ENCODE measurements at places on chromosomes 6 and 20. TPM values are rescaled to one million over a fixed set of nuclear protein-coding genes. Genes with fewer than 3 reads are reported as not detected.

HDGFL1 gene
- not detected for total RNA-seq

EDN3 gene
- 9.7 TPM for total RNA-seq

DNA sequence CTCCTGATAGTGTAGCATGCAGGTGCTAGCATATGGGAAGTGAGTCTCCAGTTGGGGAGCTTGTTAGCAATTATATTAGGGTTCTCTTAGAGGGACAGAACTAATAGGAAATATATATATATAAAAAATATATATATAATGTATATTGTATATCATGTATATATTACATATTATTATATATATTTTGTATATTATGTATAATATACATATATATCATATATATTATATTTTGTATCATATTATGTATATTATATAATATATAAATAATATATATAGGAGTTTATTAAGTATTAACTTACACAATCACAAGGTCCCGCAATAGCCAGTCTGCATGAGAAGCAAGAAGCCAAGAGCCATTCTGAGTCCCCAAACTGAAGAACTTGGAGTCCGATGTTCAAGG is 84.2 kb downstream of the CDYL start:
- ATAC-seq = no peak

GRCh38 chr6:169312658-169313346 is 59.2 kb upstream of the THBS2 start:
- no peak for ATAC-seq

GRCh38 chr6:26197933-26198721 is 110.9 kb downstream of the HFE start:
- ATAC-seq = no peak

DNA sequence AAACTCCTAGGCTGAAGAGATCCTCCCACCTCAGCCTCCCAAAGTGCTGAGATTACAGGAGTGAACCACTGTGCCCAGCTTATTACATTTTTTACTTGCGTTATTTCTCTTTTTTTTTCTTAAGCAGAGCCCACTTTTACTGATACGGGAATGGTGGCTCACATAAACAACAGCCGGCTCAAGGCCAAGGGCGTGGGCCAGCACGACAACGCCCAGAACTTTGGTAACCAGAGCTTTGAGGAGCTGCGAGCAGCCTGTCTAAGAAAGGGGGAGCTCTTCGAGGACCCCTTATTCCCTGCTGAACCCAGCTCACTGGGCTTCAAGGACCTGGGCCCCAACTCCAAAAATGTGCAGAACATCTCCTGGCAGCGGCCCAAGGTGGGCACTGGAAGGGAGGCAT is 10.5 kb downstream of the CAPN11 start:
- no peak for ATAC-seq

CCM2L gene
- 9.3 TPM for total RNA-seq

- no peak for ATAC-seq
Observed at GRCh38 chr6:163634211-163635171, 220.0 kb downstream of the QKI start.

IP6K3 gene
- total RNA-seq = 5.5 TPM

DNA sequence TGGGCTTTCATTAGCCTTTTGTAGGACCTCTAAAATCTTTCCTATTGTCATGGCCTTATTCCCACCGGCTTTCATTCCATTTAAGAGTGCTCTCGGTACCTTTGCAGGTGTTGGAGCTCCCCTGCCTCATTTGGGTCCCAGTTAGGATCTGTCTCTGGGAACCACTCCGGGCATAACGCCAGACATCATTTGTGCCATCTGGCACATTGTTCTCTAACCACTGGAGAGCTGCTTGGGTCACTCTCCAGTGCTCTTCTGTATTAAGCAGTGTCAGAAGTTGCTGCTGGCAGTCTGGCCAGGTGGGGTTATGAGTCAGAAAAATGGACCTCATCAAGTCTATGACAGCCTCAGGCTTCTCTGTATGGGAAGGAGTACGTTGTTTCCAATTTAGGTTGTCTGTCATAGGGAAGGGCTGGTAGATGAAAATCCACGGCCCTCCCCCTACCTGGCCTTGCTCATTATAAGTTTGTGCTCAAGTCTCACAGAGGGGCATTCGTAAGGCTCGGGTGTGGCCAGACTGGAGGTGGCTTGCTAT is 62.9 kb upstream of the MOCS1 start:
- ATAC-seq = no peak

DNA sequence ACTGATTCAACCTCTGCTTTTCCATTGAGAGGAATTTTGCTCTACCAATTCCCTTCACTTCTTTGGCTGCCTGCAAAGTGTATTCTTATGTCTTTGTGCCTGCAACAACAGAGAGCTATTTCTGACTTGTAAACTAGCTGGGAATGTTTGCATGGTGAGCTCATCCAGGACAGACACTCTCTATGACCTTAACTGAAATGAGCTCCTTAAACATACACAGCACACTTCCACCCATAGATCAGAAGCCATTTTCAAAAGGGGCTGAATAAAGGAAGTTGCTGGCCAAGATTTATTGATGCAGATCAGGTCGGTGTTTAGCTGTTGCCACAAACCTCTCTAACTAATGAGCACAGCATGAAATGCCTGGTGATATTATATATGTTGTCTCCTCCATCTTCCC is 377.7 kb downstream of the BTBD9 start:
- ATAC-seq = no peak

CST3 gene
- total RNA-seq = 1,877 TPM

DNA sequence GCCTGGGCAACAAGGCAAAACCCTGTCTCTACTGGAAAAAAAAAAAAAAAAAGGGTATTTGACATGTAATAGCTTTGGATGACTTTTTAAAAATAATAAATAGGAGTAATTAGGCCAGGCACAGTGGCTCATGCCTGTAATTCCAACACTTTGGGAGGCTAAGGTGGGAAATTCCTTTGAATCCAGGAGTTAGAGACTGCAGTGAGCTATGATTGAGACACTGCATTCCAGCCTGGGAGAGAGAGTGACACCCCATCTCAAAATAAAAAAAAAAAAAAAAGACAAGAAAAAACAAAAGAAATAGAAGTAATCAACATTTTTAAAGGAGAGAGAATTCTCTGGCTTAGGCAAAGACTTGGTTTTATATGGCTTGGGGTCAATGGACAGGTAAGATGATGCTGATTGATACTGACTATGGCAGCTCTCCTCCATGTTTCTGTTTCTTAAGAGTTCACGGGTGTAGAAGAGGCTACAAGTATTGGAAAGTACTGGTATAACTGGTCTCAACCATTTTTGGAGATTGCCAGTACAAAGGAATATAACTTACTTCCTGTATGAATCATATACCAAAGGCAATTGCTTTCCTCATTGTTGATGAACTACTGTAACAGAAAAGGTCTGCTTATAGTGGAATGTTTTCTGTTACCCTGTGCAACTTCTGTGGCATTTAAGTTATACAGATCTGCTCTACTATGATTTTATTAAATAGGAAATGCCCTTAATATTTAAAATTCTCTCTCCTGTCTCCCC is 10.1 kb downstream of the MAP3K5 start:
- no peak for ATAC-seq

CLIC5 gene
- total RNA-seq = 5.6 TPM

HSPA1A gene
- 325 TPM for total RNA-seq

Measured in gastroesophageal sphincter (tissue), 4 donors.